B cell (primary cell): ENCODE measurements at places on chromosomes 2 and 18. TPM values are rescaled to one million over a fixed set of nuclear protein-coding genes. Genes with fewer than 3 reads are reported as not detected.

The ADRA2B gene
- polyA plus RNA-seq = 0.46 and 1.4 TPM in 2 replicates

The MYO7B gene
- 3.6 and 68.2 TPM in 2 replicates for polyA plus RNA-seq

The MOB1A gene
- 43.3 and 58.6 TPM in 2 replicates for polyA plus RNA-seq

The CTAGE1 gene
- not detected in 2 replicates for polyA plus RNA-seq

The POLR1B gene
- polyA plus RNA-seq = 7.0 and 12.6 TPM in 2 replicates

GRCh38 chr2:118923371-118923770, 18.6 kb upstream of the MARCO start:
- no peaks in the 10 kb centered on the region for H3K36me3 ChIP-seq
- no peak overlapping the region for H3K4me3 ChIP-seq
- H3K27me3 ChIP-seq = peaks cover 3% of the 10 kb centered on the region
- no peak for DNase-seq

GRCh38 chr2:144151851-144152250, 368.1 kb downstream of the ZEB2 start:
- H3K4me1 ChIP-seq = peaks cover 4% of the 10 kb centered on the region
- H3K27me3 ChIP-seq = no peaks in the 10 kb centered on the region
- DNase-seq = no peak
- H3K4me3 ChIP-seq = no peak overlapping the region
- H3K27ac ChIP-seq = no peak overlapping the region

GRCh38 chr18:56889621-56890020, 238.5 kb downstream of the WDR7 start:
- no peaks in the 10 kb centered on the region for H3K4me1 ChIP-seq
- no peak overlapping the region for H3K4me3 ChIP-seq
- H3K27me3 ChIP-seq = no peaks in the 10 kb centered on the region
- DNase-seq = no peak
- no peak overlapping the region for H3K27ac ChIP-seq

DNA sequence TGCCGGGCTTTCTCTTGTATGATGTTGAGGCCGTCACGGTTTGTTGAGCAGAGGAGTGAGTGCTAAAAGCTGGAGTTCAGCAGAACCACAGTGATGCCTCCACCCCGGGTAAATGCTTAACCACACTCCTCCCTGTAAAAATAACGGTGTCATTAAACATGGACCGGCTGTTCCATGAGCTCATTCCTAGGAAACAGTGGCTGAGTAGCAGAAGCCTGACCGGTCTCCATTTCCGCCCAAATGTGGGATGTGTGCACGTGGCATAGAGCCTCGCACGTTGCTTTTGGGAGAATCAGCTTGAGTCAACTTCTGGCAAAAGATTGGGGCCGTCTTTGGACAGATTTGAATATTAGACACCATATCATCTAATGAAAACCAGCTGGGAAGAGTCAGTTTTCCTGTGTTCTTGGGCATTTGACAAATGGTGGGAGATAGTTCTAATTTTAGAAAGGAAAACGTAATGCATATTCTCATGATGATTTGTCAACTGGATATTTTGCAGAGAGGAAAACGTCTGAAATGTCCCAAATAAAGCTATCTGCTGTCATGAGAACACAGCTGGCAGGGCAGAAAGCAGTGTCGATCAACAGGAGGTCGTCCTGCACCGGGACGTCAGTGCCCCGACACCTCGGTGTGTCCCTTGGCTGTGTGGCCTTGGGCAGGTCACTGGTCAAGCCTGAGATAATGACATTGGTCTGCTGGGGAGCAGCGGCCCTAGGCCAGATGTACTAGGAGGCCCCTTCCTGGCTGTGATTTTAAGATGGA, 42.4 kb downstream of the LRRFIP1 start:
- peaks cover 6% of the 10 kb centered on the region for H3K27me3 ChIP-seq
- peak; percentile 71 for DNase-seq
- H3K27ac ChIP-seq = no peak overlapping the region
- H3K4me1 ChIP-seq = peaks cover 62% of the 10 kb centered on the region
- H3K4me3 ChIP-seq = no peak overlapping the region

DNA sequence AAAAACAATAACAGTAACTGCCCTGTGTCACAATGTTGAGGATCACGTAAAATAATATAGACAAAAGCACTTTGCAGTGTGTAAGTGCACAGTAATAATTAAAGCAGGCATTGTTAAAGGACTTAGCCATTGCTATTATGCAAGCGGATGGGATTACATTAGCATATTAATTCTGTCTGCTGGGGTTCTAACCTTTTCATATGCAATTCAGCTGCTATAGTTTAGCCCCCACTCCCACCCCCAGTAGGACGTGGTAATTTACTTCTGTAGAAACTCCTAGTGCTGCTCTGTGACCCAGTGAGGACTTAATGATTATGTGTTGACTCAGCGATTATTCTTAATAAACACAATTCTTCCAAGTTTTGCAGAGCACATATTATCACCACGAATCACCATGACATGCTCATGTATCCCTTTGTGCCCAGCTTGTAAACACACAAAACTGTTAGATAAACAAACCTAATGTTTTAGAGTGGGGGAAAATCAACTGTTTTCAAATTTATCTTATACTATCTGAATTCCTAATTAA, 5.1 kb upstream of the ADAM23 start:
- H3K27me3 ChIP-seq = peaks cover 4% of the 10 kb centered on the region
- H3K4me3 ChIP-seq = no peak overlapping the region
- H3K4me1 ChIP-seq = peaks cover 12% of the 10 kb centered on the region
- H3K36me3 ChIP-seq = no peaks in the 10 kb centered on the region
- no peak for DNase-seq
- no peak overlapping the region for H3K27ac ChIP-seq
